ENCODE measurements at places on chromosomes 6 and 20.

GRCh38 chr6:25685251-25685650 is 33.2 kb downstream of the SCGN start:
- no peak for DNase-seq

DNA sequence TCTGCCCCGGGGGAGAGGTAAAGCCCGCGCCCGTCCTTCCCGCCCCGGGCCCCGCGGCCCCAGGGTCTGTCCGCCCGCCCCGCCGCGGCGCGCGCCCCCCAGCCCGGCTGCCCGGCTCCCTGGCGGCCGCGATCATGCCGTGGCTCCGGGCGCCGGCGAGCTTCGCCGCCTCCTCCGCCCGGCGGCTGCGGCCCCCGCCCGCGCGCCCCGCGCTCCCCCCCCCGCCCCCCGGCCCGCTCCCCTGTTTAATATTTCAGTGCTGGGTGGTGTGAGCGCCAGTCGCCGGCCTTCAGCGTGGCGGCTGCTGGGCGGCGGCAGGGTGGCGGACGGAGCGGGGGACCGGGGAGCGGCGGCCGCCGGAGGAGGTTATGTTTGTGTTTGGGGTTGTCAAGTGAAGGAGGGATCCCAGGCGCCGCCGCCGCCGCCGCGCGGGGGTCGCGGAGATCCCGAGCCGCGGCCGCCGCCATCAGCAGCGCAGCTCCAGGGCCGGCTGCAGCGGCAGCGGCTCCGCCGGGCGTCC is at the start of gene HIVEP1:
TSS of gene HIVEP1 (plus strand) at position 275 of the 520 bp plus-strand sequence. CDS start 3,317 bp downstream, outside the sequence.
- DNase-seq: no peak

DNA sequence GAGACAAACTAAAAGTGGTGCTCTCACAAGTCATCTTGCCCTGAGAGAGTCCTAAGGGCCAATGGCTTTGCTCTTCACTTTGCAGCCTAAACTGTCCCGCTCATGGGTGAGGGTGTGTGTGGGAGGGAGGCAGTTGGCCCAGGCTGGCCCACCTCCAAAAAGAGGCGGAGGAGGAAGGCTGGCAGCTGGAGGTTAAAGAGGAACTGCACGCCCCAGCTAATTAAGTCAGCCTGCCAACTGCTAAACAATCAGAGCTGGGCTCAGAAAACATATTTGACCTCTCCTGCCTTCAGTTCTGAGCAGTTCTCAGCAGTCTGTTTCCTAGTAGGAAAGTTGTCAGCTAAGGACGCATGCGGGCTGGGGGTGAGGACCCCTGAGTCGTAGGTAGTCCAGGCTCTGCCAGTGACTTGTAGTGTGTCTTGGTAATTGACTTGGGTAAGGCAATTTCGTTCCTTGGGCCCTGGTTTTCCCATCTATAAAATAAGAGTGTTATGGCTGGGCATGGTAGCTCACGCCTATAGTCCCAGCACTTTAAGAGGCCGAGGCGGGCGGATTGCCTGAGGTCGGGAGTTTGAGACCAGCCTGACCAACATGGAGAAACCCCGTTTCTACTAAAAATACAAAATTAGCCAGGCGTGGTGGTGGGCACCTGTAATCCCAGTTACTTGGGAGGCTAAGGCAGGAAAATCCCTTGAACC is 17.0 kb downstream of the GSS start:
- no peak for DNase-seq

- DNase-seq: no peak
Observed at GRCh38 chr6:1215884-1216487, 95.9 kb upstream of the FOXQ1 start.

- DNase-seq: no peak
Observed at GRCh38 chr20:57315083-57315975, 14.3 kb upstream of the SPO11 start.

DNA sequence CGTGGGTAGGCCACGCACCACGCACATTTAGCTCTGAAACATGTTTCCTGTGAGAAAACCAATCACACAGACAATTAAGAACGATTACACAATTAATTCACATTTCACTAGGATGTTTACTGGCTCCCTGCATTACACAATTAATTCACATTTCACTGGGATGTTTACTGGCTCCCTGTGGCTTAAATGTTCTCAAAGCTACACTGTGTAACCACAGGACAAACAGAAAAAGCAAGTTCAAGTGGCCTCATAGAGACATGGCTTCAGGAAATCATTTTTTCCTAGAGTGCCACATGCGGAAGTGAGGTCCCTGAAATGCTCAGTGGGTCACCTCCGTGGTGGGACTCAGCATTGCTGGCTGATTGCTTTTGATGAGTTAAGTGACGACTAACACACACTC is 61.7 kb upstream of the XRN2 start:
- no peak for DNase-seq

DNA sequence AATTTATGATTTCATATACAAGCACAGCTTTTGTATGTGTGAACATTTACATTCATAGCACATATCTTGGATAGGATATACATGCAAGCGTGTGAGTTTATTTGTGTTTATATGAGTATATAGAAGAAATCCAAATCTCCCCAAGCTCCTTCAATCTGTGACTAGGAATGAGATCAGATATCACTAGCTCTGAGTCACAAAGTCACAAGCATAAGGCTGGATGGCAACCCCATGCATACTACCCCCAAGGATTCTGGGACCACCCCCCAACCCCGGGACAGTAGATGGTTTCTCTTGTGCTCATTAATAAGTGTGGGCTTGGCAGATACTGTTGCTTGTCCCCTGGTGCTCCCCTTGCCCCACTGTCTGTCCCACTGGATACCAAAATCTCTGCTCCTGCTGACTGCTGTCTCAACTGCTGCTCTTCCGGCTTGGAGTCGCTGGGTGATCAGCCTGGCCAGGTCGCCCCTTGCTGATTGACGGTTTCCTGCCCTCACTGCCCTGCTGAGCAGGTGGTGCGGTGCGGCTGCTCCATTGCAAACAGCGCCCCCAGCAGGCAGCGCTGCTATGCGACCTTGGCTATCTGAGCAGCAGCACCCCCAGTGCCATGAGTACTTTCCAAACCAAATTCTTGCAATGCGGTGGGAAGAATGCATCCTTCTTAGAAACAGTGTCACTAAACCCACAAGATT is 279.4 kb downstream of the CD83 start:
- DNase-seq: no peak

DNA sequence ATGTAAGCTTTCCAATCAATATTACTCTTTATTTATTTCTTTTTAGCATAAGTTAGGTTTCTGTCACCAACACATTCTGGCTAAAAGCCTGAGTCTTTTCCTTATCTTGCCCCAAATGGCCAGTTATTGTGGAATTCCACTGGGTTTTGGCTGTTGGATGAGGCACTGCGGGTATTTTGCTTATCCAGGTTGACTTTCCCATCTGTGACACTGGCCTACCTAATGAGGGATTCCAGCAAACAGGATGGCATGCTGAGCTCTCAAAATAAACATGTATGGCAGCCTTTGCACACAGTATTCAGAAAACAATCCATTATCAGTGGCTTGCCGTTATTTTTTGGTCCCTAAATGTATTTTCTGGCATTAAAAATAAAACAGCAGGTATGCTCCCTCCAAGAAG is 6.5 kb upstream of the RALGAPB start:
- DNase-seq: no peak

DNA sequence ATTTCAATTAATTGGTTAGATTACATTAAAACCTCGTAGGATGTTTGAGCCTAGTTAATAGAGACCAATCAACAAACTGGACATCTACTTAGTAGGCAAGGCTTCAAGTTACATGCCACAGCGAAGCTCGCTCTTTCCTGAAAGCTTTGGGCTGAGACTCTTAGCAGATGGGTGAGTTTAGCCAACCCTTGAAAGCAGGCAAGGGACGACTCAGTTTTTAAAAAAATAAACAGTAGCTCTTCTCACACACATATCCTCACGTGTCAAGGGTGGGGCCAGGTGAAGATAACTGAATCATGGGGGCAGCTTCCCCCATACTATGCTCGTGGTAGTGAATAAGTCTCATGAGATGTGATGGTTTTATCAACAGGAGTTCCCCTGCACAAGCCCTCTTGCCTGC is 775 bp downstream of the MTFR2 start:
- no peak for DNase-seq

DNA sequence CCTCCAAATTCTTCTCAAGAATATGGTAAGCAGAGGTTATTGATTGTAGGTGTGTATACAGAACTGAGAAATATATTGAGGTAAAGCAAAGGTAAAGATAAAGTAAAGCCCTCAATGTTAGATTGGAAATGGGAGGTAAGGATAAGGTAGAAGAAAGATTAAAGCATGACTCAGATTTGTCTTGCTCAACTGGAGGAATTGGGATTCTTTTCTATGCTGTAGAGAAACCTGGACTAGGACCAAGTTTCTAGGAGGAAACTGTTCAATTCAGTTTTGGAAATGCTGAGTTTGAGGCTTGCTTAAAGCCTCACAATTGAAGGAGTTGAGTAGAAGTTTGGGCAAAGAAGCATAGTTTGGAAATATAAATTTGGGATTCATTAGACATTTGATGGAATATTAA is 634.0 kb upstream of the PTCHD4 start:
- no peak for DNase-seq

GRCh38 chr20:24630486-24631172 is 161.2 kb downstream of the SYNDIG1 start:
- DNase-seq: no peak

DNA sequence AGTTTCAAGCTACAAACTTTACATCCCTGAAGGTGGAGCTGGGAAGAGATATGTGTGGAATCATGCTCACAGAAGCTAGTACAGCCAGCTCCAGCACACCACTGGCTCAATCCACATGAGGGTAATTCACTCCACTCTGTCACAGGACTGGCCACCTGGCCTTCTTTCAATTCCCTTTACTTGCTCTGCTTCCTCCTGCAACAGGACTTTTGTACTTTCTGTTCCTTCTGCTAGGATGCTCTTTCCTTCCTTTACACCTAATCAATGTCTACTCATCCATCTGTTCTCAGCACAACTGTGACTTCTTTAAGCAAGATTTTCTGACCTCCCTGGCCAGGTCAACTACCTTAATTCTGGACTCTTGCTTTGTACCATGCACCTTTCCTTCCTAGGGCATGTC is 39.4 kb upstream of the MYB start:
- no peak for DNase-seq

GRCh38 chr20:17895641-17896171 is 72.9 kb downstream of the SNX5 start:
- DNase-seq: no peak

GRCh38 chr6:25278261-25278913 is 787 bp upstream of the CARMIL1 start:
- no peak for DNase-seq

GRCh38 chr6:5395719-5396118 is 134.4 kb downstream of the FARS2 start:
- no peak for DNase-seq

DNA sequence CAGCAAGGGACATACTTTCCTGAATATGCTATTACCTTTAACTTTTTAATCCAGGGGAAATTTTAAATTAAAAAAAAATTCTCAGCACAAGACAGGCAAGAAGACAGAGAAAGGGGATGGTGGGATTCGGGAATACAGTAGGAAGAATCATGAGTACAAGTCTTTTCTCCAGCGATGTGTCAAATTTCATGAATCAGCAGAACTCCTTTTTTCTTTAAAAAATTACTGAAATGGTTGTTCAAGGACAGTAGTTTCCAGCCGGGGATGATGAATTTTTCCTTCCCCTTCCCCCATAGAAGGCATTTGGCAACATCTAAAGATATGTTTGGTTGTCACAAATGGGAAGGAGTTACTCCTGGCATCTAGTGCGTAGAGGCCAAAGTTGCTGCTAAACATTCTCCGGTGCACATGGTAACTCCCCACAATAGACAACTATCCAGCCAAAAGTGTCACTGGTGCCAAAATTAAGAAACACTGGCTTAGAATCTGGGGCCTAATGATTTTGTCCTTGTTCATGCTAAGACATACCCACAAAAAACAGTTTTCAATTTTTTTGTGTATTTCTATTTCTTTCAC is 450.2 kb downstream of the CBLN4 start:
- DNase-seq: no peak

DNA sequence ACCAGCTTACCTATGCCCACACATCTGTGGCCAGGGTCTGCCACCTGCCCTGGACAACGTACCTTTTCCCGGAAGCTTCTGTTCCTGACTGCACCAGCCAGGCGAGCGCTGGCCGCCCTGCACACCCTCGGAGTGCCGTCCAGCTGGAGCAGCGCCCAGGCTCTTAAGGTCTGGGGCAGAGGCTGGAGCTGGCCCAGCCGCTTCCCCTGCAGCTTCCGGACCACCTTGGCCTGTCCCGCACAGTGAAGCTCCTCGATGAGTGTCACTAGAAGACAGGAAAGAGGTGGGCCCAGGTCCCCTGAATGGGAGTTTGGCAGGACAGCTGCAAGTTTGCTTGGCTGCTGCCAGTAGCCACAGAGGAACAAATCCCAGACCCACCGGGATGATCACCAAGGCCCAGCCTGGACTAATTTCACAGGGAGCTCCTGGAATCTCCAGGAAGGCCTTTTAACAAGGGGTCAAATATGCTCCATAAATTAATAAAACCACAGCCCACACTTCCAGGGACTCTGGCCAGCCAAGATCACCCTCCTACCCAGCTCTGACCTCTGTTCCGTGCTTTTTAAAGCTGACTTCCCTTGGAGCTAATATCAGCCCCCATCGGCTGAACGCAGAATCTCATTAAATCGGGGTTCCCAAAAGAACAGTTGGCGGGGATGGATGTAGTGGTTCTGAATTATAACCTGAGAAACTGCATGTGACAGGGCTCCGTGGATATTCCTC is 82.3 kb downstream of the PTPN1 start:
- no peak for DNase-seq

DNA sequence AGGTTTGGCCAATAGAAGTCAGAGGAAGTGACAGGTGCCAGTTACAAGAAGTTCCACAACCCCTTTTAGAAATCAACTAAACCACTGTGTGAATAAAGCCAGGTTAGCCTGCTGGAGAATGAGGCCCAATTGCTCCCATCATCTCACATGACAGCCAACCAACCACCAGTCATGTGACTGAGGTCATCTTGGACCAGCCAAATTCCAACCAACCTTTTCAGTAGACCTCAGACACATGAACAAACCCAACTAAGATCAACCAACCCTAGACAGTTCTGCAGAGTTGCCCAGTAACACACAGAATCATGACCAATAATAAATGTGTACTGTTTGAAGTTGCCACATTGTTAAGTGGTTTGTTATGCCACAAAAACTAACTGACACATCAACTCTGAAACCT is 44.6 kb upstream of the GGTLC1 start:
- DNase-seq: no peak

DNA sequence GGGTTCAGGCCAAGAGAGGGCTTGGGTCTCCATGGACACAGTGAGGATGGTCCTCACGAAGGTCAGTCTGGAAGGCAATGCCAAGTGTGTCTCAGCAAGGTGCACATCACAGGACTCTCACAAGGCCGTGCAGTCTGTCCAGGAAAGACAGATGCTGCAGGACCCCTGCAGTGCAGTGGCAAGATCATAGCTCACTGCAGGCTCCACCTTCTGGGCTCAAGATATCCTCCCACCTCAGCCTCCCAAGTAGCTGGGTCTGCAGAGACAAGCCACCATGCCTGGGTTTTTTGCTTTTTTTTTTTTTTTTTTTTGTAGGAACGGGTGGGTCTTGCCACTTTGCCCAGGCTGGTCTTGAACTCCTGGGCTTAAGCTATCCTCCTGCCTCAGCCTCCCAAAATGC is 26.4 kb downstream of the ZMYND8 start:
- no peak for DNase-seq

DNA sequence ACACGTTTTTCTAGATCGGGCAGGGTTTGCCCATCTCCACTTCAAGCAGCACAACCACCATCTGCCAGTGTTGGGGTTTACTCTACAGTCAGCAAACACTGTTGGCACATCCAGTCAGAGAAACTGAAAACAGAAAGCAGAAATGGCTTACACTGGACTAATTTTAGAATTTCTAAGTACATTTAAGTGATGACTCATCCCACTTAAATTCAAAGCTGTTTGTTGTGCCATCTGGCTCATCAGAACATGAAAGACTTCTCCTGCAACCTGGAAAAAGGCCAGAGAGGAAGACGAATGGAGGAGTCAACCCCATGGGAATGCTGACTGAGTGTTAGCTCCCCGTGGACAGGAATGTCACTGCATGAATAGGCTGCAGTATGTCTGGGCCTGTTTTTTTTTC is 21.8 kb downstream of the FAM209B start:
- no peak for DNase-seq

Measured in CD4-positive, alpha-beta T cell (primary cell).